ENCODE measurements at places on chromosomes 6 and 20.
A peak's percentile ranks its signal among the peaks of the same experiment; 100 is the strongest.

GRCh38 chr6:2110504-2110903 is 134.9 kb downstream of the GMDS start:
- DNase-seq: no peak

DNA sequence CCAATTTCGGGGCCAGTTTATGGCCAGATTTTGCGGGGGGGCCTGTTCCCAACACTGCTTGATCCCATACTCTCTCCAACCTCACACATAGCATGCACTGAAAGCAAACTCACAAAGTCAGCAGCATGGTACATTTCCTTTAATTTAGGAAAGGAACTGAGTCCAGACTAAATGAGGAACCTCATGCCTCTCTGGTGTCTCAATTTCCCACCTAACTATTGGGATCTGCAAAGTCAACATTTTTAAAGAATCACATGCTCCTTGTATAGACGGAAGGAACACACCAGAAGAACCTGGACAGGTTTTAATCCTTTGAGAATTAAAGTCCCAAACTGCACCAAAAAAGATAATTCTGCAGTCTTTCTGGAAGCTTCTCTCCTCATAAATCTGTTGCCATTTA is 33.3 kb downstream of the FAM50B start:
- no peak for DNase-seq

- no peak for DNase-seq
These were observed 451.2 kb downstream of the TFAP2B start for GRCh38 chr6:51269876-51270275.

DNA sequence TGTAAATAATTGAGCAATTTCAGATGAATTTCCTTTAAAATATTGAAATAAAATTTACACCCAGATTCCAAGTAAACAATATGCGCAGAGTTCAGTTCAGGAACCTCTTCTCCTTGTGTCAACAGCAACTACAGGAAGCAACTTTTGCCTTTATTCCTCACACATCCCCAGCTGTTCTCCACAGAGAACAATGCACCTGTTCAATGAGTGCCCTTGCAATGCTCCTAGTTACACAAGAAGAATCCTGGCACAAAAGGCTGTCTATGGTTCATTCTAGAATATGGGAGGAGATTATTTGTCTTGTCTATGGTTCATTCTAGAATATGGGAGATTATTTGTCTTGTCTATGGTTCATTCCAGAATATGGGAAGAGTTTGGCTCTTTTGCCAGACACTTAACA is 454.9 kb downstream of the BTBD3 start:
- no peak for DNase-seq

DNA sequence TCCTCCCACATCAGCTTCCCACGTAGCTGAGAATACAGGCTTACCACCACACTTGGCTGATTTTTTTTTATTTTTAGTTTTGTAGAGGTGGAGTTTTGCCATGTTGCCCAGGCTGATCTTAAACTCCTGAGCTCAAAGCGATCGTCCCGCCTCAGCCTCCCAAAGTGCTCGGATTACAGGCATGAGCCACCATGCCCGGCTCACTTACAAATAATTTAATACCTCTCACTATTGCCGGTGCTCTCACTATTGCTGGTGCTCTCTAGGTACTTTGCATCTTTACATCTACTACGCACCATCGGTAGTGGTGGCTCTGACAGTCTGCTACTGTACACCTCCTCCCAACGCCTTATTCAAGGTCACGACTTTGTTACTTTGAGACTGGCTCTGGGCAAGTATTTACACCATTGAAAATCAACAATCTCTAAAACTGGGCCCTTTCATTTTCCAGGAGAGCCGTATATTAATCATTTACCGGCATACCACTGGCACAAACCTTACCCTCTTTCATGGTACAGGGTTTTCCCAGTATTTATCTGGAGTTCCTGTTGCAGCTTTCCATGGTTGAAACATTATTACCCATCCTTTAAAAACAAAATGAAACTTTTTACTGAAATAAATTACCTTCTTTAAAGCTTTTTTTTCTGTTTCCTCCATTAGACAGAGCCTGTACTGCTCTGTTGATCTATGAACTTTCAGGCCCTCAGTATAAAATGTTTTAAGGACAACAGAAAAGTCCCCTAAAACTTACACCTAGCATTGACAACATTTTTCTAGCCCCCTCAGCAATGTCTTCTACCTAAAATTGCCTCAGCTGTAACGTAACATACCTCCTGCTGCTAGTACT is 259.6 kb upstream of the PLCB4 start:
- DNase-seq: no peak

- DNase-seq: no peak
These were observed 73.3 kb upstream of the E2F3 start for GRCh38 chr6:20328266-20328923.

DNA sequence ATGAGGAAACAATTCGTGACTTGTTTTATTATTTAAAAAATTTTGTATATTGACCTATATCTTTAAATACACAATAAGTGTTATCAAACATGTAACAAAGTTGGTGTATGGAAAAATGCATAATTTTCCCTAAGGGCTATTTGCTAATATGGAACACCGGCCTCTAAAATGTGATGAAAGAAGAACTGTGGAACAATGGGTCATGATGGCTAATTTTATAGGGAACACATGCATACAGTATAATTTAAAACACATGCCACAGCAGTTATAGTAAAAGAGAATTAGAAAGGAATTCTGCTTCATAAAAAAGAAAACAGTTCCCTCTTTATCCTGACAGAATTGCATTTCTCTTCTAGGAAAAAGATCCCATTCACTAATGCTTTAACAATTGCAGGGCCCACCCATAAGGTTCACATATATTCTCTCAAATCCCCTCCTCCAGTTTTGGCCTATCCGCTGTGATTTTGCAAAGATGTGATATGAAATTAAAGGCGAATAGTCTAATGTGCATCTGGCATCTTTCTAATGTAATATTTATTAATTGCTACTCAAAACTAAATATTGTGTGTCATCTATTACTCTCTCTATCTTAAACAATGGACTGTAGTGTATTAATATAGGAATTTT is 628.1 kb upstream of the CITED2 start:
- no peak for DNase-seq

- no peak for DNase-seq
These were observed 1413.9 kb upstream of the ADGRB3 start for GRCh38 chr6:67221226-67221625.

DNA sequence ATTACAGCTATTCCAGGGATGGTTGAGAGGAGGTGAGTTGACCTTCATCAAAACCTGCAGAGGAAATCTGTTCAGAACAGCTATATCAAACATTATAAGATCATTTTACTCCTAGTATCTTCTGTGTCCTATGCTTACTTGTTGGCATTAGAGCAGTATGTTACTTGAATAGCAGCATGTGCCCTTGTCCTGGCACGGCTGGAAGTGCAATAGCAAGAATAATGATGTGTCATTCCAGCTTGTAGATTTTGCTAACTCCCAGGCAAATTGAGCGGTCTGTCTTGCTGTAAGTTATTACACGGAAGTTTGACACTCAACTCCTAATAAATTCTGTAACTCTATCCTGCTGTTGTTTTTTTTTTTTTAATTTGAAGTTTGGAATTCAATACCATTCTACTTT is 385.5 kb downstream of the TENT5A start:
- no peak for DNase-seq

DNA sequence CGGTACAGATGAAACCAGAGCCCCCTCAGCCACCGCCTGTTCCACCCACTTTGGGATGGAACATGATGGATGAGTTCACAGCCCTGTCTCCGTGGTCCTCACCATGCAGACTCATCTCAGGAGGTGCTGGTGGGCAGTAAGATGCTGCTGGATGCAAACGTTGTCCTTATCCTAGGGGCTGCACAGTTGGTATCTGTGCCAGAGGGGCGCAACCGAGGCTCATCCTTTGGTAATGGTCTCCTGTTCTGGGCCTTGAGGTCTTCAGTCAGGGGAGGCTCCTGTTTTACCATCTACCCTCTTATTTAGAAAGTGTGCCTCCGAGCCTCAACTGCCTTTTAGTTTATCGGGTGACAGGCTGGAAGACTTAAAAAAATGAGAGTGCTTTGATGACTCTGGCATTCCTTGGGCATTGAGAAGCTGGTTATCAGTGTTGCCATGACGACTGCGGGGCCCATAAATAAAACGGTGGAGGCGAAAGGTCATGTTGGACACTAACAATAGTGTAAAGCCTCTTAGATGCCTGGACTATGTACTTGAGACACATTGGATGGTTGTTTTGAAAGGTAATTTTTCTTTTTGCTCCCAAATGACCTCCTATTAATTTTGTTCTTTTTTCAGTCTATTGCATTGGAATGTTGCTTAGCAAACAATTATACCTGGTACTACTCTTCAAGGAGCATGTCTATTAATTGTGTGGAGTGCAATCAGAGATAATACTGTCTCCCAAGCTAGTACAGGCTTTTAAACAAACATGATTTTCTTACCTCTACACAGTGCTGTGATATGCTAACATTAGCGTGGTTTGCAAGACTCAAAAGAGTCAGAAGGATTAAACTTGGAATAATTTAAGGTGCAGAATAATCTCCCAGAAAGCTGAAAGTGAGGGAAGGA is 74.2 kb upstream of the DSP start:
- DNase-seq: no peak

DNA sequence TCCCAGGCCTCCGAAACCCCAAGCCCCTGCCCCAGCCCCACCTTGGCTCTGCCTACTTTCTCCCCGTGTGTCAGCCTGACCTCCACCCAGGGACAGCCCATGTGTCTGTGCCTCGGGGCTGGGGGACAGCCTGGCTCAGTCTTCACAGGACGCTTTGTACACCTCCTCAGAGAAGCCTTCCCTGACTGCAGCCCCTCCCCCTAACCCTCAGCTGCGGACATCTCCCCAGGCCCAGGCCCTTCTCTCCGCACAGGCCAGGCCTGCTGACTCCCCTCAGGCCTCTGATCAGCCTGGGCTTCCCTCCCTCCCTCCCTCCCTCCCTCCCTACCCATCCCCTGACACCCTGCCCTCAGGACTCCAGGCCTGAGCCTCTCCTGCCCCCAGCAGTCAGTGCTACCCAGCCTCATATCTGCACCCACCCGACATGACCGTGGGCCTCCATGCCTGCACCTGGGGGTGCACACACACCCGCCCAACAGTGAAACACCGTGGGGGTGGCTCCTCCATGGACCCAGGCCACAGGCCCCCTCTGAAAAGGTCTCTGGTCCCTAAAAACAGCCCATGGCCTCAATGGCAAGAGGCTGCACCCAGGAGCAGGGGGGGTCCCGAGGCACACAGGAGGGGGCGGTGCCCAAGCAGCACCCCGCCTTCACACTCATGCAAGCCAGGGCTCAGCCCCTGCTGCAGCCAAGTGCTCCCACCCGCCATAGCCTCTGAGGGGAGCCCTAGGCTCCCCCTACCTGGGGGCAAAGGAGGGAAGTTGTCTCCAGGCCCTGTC is 12.9 kb downstream of the LAMA5 start:
- no peak for DNase-seq

- peak; percentile 94 for DNase-seq
These were observed at the start of gene MBOAT1 for GRCh38 chr6:20212392-20213111. Gene MBOAT1, minus strand, starts transcription at chr6:20212469. Its CDS starts 235 bp downstream, at chr6:20212234.

DNA sequence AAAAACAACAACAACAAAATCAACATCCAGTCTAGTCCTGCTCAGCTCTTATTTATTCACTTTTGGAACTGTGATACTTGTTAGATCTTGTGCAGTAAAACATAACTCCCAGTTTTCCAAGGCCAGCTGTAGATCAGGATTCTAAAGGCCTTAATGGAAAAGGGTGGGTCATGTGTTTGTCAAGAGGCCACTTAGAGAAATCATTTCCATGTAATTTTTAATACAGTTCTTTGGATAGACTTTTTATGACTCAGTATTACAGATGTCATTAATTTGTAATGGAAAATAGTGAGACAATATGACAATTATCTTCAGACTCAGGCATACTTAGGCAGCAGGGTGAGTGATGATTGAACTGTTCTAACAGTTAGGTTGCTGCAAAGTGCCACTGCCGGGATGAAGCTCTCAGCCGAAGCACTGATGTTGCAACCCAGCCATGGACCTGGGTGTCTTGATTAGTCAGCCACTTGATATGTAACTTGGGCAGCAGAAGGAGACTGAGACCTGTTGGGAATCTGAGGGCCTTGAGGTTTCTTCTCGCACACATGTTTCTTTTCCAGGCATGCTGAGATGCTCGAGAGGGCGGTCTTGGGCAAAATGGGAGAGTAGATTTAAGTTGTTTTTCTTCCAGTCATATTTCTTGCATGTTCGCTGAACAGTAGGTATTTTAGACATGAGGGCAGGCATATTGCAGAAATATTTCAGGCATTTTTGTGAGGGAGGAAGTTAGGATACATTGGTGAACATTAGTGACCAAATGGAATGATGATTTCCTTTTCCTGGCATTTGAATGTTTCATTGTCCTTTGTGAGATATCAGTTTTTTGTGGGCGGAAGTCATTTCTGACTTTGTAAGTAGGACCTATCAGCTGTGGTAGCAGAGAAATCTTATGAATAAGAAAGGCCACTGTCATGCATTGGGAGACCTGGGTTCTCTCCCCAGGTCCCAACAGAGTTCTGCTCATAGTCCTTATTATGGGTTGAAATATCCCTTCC is 52.3 kb downstream of the SLX4IP start:
- DNase-seq: peak; percentile 61

DNA sequence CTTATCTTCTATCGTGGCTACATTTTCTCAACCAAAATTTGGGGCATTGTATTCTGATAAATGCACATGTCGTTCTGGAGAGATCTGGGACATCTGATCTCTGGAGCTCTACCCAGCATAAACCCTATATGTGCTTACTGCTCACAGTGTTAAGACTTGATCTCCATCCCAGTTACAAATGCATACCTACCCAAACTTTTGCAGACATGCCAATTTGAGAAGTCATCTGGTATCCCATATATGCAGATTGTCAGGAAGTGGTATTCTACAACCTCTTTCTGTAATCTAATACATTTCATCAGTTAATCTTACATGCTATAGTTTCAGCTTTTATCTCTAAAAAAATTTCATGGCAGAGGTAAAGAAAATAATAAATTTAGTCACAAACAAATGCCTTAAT is 11.2 kb downstream of the BAG2 start:
- DNase-seq: peak; percentile 22

DNA sequence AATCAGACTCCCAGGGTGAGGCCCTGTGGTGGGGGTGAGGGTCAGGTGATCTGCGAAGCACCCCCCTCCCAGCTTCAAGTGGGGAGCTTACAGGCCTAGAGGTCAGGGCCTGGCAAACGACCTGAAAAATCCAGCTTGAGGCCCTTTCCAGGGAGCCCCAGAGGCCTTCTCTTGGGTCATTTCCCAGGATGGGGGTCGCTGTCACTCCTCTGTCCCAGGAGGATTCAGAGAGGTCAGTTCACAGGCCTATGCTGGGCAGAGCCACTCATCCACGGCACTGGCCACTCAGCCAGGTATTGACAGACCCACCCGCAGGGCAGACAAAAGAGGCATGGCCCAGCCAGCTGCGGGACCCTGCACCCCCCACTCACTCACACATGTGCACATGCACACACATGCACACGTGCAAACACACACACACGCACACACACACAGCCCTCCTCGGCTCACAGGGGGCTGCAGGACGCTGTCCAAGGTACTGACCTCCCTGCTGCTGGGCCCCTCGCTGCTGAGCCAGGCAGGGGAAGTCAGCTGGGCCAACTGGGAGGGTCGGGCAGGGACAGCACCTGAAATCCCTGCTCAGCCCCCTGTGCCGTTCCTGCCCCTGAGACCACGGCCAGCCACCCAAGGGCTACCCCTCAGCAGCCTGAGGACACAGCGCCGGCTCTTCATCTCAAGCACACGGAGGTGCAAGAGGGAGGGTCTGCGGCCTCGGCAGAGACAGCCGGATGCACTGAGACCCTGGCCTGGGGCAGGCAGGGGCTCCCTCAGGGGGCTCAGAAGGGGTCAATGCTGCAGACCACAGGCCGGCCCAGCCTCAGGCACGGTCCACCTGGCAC is 113.8 kb downstream of the TAF4 start:
- DNase-seq: no peak
